Activated T-helper 17 cell treated with anti-CD3 and anti-CD28 coated beads, Interleukin-2, amount 50 U/mL, for 72 hours (primary cell): ENCODE measurements at places on chromosomes 6 and 20.
A peak's percentile ranks its signal among the peaks of the same experiment; 100 is the strongest.

GRCh38 chr6:110367825-110368224 lies 9.7 kb upstream of the METTL24 start:
- ATAC-seq: no peak

- no peak for ATAC-seq
Measured at GRCh38 chr6:6402006-6402405, 81.5 kb upstream of the F13A1 start.

- ATAC-seq: no peak
Measured at GRCh38 chr6:125340991-125341390, 39.2 kb upstream of the HDDC2 start.

DNA sequence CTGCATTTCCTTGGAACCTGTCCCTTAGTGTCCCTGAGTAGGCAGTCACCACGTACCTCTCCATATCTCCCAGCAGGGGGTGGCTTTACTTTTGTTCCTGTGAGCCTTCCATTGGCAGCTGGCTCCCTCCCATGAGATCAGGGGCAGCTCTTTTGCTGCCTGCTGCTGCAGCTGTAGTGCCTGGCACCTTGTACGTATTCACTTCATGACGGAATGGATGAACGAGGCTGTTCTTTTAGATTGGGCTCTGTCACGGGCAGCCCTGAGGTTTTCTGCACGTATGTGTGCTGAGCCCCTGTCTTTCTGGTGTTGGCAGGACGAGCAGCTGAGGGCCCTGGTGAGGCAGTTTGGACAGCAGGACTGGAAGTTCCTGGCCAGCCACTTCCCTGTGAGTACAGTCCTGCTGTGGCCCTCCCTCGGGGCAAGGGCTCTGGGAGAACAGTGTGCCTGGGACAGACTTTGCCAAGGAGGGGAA lies 14.6 kb downstream of the MYBL2 start:
- ATAC-seq: no peak

DNA sequence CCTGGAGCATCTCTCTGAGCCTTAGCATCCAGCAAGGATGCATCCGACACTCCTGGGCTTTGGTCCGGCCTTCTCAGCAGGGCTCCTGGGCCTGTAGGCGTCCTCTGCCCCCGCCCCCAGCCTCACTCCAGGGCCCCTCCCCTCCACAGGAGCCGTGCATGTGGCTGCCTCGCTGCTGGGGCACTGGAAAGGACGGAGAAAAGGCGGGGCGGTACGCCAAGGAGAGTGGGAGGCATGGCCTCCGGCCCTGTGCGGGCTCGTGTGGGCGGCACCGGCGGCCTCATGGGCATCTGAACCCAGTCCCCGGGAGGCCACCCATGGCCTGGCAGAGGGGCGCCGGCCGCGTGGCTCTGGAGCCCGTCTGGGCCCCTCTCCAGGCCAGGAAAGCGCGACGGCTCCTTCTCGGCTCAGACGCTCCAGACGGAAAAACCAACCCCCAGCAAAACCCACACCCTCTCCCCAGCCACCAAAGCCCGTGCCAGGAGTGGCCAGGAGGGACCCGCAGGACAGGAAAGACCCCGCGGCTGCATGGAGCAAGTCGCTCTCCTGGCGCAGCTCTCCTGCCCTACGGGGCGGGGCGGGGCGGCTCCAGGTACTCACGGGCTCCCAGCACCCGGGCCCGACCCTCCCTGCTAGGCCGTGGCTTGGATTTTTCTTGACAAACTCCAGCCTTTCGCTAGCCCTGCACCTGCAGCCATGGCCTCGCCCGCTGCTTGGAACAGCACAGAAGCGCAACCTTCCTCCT lies 419.9 kb downstream of the QKI start:
- ATAC-seq: no peak

DNA sequence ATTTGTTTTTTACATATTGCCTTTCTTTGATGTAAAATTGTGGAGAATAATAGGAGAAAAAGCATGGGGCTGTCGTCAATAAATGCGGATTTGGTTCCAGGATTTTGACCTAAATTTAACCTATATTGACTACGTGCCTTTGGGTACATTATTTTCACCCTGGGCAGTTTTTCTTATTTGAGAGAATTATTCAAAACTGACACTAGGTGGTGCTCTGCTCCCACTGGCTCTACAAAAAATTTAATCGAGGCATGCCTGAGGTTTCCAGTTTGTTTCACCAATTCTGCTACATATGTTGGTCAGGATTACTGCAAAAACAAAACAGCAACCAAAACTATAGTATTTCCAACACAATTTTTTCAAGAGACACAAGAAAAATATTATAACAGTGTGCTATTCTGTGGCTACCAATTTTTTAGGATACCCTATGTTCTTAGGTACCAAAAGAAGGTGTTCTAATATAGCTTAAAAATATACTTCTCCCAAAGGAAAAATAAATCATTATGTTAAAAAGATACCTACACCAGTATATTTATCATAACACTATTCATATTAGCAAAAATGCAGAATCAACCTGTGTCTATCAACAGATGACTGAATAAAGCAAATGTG lies 48.6 kb upstream of the FABP7 start:
- ATAC-seq: no peak

- no peak for ATAC-seq
Measured at GRCh38 chr6:50007819-50008218, 14.0 kb downstream of the DEFB110 start.

DNA sequence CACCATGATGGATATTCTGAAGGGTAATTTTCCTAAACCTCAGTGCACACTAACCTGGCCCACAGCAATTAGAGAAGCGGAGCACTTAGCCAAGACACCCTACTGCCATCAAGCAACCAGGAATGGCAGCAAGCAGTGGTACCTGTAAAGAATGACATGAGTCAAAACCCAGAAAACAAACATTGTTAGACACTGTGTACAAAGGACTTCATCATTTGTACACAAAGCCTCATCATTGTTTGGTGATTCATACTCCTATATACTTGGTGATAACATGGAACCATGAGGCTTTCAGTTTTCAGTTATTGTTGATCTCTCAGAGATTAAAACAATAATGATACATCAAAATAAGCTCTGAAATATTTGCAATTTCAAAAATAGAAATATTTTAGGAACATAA lies 74.6 kb downstream of the MLIP start:
- ATAC-seq: no peak

- ATAC-seq: peak; percentile 64
Measured at GRCh38 chr6:96465321-96465903, 56.2 kb upstream of the UFL1 start.

GRCh38 chr6:15431762-15432483 lies 186.1 kb downstream of the JARID2 start:
- ATAC-seq: no peak

DNA sequence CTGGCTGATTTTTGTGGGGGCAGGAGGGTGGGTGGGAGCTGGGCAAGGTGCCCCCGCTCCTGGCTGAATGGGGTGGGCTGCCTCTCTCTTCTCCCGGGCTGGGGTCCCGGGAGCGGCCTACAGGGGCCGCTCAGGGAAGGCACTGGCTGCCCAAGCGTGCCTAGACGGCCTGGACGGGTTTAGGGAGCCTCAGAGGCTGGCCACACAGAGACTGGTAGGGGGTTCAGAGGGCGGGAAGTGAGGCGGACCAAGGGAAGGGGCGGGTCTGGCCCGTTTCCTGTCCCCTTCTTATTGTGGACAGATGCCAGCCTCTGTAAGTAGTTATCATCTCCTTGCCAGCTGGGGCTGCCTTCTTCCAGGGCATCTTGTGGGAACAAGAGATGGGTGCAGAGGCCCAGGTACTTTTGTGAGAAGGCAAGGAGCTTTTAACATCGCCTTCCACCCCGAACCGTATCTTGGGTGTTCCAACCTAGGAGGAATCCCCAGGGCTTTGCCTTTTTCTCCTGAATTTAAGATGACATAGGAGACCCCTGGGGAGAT lies 437 bp downstream of the CD40 start:
- peak; percentile 55 for ATAC-seq

DNA sequence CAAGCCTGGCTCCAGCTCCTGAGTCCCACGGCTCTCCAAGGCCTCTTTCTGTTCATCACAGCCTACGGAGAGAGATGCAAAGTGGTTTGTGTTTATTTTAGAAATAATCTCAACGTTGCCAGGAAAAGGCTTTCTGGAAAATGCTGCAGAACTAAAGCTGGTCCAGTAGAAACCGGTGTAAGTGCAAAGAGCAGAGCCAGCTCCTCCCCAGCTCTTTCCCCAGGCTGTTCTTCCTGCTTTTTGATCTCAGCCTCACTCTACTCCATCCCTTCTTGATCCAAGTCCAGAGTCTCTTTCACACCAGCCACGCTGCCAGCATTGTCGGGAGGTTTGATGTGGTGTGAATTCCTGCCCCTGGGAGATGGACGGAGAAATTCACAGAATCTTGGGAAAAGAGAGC lies 69.8 kb downstream of the TMEM170B start:
- no peak for ATAC-seq

DNA sequence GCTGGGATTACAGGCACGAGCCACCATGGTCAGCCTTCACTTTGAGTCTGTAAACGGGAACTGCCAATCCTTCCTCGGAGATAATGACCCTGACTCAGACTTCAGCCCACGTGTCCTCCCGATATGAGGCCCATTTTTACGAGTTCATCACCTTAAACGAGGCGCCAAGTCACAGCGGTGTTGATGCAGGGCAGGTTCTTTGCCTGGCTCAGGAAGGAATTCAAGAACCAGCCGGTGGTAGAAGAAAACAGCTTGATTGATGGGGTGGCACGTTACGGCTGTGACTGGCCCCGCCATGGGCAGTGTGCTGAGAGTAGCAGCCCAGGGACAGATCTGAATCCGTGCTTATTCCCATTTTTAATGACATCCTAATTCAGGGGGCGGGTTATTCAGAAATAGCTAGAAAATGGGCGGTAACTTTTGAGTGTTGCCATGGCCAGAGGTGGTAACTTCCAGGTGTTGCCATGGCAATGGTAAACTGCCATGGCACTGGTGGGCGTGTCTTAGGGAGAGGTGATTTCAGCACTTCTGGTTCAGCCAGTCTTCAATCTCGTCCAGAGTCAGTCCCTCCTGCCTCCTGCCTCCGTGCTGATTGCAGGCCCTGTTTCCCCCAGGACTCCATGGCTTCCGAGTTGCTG lies 9.1 kb upstream of the MAP1LC3A start:
- no peak for ATAC-seq

- no peak for ATAC-seq
Measured at GRCh38 chr20:37394543-37395409, 48.8 kb downstream of the SRC start.

DNA sequence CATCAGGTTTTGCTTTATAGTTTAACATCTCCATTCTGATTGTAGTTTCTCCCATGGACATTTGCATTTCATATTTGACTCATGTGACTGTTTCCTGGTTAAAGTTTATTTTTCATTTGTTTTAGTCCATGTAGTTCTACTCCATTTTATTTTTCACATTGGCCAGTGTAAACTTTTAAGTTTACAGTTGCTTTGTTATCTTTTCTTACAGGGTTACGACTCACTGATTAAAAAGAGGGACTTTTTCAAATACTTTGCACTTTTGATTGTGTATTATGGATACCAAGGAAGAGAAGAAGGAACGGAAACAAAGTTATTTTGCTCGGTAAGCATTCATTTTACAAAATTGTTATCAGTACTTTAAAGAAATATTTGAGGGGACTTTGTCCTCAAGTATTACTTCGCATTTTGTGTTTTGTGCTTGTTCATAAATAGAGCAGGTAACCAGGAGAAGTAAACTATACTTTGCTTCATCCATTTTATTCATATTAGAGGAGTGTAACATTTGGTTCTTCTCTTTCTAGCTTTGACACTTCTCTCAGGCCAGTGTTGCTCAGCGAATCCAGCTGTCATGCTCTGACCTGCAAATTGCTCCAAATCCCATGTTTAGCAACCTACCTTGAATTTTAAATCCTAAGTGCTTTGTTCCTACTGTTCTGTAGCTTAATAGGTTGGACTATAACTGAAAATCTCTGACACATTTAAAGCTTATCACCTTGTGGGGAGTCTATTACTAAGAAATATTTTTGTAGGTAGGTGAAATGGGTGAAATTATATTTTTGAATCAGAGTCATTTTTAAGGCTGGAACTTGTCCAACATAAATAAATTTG lies 24.5 kb downstream of the NCOA7 start:
- no peak for ATAC-seq

- no peak for ATAC-seq
Measured at GRCh38 chr6:134117409-134117808, 65.0 kb upstream of the SLC2A12 start.

- no peak for ATAC-seq
Measured at GRCh38 chr6:4028051-4028450, 50.9 kb downstream of the FAM217A start.

GRCh38 chr6:48670546-48670945 lies 559.5 kb upstream of the PTCHD4 start:
- no peak for ATAC-seq

- no peak for ATAC-seq
Measured at GRCh38 chr6:168277274-168277669, 42.3 kb downstream of the DACT2 start.

DNA sequence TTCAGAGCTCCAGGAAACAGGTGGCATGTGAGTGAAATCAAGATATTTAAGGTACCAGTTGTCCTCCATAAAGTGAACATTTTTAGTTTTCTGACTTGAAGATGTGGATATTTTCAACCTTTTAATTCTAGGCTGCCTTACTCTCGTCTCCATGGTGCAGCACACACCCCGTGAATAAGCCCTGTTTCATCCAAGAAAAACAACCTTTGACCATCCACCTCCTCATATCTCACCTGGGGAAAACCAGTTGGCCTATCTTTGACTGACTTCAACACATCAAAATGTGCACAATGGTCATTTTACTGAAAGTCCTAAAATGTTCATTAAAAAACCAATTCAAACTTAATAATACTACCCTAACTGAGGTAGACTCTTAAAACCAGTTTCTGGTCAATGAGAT lies 73.8 kb upstream of the CD2AP start:
- no peak for ATAC-seq

GRCh38 chr6:167350731-167351655 lies 26.1 kb downstream of the TTLL2 start:
- peak; percentile 80 for ATAC-seq

GRCh38 chr20:54606380-54606779 lies 131.0 kb downstream of the DOK5 start:
- no peak for ATAC-seq

GRCh38 chr20:18007534-18008292 lies 38.9 kb downstream of the MGME1 start:
- no peak for ATAC-seq

- no peak for ATAC-seq
Measured at GRCh38 chr20:35319871-35320197, 27.6 kb upstream of the FAM83C start.

DNA sequence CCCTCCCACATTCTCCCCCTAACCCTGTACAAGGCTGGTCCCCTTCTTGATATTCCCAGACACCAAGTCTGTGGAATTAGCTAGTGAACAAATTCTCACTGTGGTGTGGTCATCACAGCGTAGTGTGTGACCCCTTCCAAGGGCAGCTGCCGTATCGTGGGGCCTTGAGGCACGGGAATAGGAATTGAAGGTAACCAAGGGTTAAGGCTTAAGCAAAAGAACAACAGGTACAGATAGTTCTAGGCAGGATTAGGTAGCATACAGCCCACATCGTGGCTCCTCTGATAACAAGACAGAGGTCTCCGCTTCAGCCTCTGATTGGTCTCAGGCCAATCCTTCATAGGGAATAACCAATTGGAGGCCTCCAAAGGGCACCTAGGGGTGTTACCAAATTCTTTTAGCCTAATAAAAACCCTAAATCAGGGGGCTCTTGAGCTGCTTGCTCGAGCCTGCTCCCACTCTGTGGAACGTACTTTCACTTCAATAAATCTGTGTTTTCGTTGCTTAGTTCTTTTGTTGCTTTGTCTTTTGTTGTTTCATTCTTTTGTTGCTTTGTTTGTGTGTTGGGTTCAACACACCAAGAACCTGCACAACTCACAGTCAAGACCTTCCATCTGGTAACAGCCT lies 64.7 kb downstream of the GPR6 start:
- no peak for ATAC-seq
